ENCODE measurements at places on chromosomes 2 and 18.
A peak's percentile ranks its signal among the peaks of the same experiment; 100 is the strongest.

GRCh38 chr2:72573232-72573631 lies 252.6 kb downstream of the EXOC6B start:
- no peak for DNase-seq

- no peak for DNase-seq
These were observed 4.0 kb downstream of the NAGK start for GRCh38 chr2:71072492-71072891.

GRCh38 chr2:188576651-188577050 lies 285.0 kb downstream of the GULP1 start:
- DNase-seq: no peak

DNA sequence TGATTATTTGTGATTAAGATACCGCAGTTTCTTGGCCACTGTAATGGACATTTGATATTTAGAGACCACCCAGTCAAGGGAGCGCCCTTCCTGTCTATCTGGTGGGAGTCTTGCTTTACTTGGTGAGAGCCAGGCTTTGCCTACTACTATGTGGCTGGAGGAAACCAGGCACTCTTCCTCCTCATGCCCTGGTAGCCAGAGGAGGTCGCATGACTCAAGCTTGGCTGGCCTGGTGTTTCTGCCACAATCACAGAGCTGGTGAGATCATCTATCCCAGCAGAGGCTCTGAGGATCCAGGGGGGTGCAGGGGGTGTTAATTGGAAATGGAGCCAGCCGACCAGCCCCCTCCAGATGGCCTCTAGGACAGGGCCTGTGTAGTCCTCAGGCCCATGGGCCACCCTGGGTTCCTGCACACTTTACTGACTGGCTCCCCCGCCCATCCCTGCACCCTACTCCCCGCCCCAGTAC lies 46.8 kb upstream of the BIN1 start:
- peak; percentile 74 for DNase-seq

- DNase-seq: no peak
These were observed 9.2 kb upstream of the KYNU start for GRCh38 chr2:142868229-142868762.

DNA sequence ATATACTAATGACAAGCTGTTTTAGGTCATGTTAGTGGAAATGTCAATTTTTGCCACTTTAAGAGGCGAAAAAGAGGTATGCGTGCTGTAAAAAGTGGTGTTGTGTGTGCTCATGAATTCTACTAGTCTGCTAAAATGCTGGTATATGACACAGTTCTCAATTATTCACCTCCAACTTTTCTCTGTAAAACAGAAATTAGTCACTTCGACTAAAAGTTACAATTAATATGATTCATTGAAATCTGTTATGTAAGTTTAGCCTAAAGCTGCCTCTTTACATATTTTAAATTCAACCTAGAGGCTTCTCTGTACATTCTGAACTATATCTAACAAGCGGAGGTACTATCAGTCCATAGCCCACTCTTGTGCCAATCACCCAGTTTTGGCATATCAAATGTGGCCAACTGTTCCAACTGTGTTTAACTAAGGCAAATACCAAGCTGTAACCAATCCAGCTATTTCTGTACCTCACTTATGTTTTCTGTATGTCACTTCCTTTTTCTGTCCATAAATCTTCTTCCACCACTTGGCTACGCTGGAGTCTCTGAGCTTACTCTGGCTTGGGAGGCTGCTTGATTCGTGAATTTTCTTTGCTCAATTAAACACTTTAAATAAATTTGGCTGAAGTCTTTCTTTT lies 20.8 kb downstream of the BAZ2B start:
- no peak for DNase-seq

DNA sequence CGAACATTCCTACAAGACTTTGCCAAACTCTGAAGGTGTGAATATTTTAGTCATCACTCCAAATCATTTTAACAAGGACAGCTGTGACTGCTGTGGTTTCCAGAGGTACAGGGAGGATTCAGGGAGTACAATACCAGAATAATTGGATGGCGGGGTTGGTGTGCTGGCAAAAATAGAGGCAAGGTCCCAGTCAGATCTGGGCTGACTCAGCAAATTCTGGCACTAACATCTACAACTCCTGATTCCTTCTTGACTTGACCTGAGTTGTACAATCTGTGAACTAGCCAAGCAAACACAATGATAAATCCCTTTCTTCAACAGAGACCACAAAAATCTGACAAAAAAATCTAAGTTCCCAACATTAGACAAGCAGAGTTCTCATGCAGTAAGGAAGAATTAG lies 40.4 kb downstream of the RMP24 start:
- DNase-seq: no peak

DNA sequence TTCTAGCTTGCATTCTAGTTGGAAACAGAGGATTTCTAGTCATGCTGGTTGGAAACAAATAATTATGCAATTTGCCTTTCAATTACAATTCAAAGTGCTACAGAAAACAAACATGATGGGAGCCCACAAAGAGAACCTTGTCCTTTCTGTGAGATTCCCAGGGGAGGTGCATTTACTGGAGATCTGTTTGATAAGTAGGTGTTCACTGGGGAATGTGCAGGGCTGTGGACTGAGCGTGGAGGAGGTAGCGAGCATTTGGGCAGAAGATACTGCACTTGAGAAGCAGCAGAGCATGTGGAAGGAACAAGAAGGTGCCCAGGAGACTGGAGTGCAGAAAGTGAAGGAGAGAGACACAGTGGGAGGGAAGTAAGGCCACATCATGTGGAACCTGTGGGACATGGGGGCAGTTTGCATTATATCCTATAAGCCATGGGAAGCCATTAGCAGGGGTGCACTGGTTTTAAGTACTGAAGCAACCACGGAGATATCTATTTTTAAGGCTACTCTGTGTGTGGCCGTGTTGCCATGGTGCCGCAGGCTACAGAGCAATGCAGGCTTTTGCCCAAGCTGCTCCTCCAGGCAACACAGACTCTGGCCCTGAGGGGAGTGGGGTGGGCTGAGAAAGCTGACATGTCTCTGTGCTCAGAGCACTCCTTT lies 154.0 kb downstream of the ANTXR1 start:
- no peak for DNase-seq

DNA sequence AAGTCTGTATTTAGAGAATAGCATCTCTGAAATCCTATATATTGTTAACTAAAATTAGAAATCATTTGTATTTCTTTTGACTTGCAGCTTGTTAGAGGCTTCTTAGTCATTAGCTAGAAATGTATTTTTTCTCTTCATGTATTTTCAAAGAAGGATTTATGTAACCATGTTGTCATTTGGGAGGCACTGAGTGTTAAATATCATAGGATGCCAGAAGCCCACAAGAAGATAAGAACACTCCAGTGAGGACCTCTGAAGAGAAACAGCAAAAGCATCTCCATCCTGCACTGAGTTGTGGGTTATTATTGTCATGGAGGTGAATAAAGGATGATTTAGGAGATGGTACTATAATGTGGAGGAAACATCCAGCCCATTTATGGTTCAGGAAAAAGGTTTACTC lies 93.5 kb downstream of the UBE2E3 start:
- no peak for DNase-seq

DNA sequence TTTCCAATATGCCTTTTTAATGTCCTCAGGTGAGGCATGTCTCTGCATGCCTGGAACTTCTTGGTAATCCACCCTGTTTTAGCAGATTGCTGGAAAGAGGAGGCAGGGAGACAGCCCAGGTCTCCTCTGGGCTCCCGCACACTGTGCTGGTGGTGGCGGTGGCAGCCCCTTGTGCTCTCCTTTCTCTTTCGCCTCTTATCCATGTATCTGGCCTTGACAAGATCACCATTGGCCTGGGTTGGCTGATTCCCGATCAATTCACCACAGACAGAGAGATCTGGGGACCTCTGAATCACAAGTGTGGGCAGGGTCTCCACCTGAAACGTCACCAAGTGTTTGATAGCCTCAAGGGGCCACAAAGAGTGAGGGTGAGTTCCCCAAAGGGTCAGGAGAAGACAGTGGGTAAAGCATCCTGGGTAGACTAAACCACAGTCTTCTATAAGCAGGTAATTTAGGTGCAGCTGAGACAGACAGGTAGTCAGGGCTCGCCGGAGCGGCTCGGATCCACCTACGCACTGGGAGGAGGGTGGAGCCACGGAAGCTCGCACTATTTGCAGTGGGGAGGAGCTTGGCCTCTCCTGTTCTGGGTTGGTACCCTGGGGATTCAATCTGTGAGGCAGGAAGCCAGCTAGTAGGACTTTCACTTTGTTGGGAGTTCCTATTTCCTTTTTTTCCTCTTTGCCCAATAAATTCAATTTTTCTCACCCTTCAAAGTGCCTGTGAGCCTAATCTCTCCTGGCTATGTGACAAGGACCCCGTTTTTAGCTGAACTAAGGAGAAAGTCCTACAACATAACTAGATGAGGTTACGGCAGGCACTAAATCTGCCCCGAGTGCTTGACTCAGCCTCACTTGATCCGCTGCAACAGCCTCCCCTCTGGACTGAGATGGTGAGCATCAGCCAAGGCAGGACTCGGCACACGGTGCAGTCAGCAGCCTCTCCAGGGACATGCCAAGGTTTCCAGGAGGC lies 57.6 kb downstream of the SLC4A3 start:
- no peak for DNase-seq

All from HTR-8/SVneo (cell line).